ENCODE measurements at places on chromosomes 3 and 15.

- DNase-seq: no peak
Measured at GRCh38 chr3:43499256-43499655, 122.6 kb downstream of the ANO10 start.

GRCh38 chr3:172647080-172647479, 63.8 kb downstream of the NCEH1 start:
- no peak for DNase-seq

DNA sequence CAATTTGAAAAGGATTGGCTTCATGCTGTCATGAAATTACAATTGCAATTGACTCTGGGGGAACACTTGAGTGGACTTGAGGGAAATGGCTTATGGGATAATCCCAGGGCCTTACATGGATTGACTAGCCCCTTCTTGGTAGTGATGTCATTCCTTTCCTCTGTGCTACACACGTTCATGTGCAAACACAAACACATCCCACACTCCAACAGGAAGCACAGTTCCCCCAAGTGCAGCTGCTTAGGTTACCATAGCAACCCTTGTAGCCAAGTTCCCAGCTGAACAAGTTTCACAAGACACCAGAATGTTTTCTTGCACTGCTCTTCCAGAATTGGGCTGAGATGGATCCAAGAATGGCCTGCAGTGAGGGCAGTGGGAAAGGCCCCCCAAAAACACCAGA, 217.0 kb downstream of the ZNF621 start:
- DNase-seq: no peak

GRCh38 chr3:174408310-174408709, 450.8 kb upstream of the NAALADL2 start:
- DNase-seq: no peak

GRCh38 chr15:55281517-55282228, 7.9 kb downstream of the RAB27A start:
- no peak for DNase-seq

- DNase-seq: no peak
Measured at GRCh38 chr3:176734146-176734545, 463.1 kb downstream of the TBL1XR1 start.

GRCh38 chr3:133655731-133656515, 5.8 kb downstream of the TOPBP1 start:
- DNase-seq: no peak

Data from T-helper 17 cell (primary cell).